Cerebellar nuclear complex (tissue), 1 donor: ENCODE measurements at places on chromosomes 11 and 22.

GRCh38 chr11:65501472-65502273 is 2.8 kb downstream of the MALAT1 start:
- no peak for DNase-seq

DNA sequence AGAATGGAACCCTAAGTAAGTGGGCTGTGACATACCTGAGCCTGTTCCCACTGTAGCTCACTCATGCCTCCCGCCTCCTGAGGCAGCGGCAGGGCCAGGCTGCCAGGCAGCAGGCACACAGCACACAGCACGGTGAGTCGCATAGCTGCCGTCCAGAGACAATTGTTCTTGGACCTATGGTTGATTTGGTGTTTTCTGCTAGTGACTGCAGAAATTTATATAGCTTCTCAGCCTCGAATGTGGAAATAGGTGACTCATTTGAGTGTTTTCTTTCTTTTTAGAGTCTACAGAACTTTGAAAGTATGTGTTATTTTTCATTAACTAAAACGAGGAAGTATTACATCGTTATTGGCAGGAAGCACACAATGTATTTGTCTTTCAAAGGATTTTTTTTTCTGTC is at the start of gene MMP7:
Gene MMP7, minus strand, starts transcription at position 190 of the 400 bp plus-strand sequence. Its CDS starts 47 bp downstream, at position 143.
- DNase-seq: no peak

DNA sequence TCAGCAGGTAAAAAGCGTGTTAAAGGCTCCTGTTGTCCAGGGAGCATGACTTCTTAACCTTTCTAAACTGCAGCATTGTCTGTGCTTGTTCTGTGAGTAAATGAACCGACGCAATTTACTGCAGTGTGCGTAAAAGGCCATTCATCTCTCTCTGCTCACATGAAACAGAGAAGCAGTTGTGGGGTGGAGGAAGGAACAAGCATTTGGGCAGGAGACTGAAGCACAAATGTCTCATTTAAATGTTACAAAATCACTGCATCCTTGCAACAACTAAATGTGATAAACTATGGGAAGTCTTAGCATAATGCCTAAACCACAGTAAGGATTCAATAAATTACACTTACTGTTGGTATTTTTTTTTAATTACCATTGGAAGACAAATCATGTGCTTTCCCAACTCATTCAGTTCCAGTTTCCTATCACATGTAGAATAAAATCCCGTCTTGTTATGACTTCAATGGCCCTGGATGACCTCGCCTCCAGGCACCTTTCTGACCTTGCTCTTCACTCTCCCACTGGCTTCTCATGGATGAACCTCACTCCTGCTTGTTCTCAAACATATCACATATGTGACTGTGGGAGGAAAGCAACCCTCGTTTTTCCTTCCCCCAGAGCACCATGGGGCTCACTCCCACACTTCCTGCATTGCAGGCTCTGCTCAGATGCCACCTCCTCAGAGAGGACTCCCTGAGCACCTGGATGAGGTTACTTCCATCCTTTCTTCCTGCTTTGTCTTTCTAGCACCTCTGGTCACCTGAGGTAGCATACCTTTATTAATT is 21.6 kb upstream of the RFPL2 start:
- DNase-seq: no peak

- no peak for DNase-seq
These were observed 304.0 kb upstream of the ANO3 start for GRCh38 chr11:26027887-26028286.

DNA sequence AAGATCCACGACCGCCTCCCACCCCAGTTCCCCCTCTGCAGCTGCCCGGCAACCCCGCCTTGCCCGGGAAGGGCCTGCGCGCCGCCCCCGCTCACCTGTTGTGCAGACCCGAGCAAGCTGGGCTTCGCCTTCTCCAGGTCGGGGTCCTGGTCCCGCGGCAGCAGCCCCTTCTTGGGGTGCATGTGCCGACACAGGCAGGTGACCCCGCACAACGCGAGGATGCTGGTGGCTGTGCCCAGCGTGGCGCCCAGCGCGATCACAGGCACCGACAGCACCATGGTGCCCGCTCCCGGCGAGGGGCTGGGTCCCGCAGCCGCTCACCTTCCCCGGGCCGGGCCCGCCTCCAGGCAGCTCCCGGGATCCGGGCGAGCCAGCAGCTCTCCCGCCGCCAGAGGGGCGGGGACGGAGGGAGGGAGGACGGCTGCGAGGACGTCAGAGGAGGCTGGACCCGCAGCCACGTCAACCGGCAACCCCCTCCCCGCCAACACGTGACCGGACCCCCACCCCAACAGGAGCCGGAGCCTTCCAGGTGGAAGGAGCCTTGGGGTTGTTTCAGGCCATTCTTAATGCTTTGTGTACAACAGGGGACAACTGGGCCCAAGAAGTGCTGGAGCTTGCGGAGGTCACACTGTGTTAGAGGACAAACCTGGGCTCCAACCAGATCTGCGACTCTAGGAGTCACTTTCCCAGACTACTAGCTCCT is at the start of gene SYT13:
Gene SYT13, minus strand, starts transcription at position 412 of the 703 bp plus-strand sequence. Its CDS starts 134 bp downstream, at position 278.
- peak; percentile 53 for DNase-seq

GRCh38 chr11:35791088-35791958 is 128.7 kb downstream of the TRIM44 start:
- no peak for DNase-seq

DNA sequence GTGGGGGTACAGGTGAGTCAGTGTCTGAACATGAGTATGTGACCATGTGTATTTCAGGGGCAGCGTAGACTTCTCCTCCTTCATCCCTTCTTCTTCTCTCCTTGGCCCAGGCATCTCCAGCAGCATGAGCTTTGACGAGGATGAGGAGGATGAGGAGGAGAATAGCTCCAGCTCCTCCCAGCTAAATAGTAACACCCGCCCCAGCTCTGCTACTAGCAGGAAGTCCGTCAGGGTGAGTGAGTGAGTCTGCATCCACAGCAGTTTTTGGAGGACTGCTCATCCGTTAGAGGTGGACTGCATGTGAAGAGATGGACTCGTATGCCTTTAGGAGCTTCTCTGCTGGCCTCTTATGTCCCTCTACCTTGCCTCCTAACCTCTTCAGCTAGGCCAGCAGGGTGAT is 15.6 kb downstream of the TUB start:
- no peak for DNase-seq

DNA sequence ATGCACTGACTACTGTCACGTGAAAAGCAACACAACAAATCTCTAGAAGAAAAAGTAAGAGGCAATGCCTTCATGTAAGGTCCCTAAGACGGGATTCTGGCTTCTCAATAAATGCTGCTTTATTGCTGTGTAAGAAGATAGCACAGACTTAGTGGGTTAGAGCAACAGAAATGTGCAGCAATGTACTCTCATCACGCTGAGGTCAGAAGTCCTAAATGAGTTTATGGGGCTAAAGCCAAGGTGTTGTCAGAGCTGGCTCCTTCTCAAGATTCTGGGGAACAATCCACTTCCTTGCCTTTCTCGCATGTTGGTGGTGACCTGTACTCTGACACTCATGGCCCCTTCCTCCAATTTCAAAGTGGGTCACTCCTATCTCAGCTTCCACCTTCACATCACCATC is 93.4 kb downstream of the SHANK2 start:
- no peak for DNase-seq

DNA sequence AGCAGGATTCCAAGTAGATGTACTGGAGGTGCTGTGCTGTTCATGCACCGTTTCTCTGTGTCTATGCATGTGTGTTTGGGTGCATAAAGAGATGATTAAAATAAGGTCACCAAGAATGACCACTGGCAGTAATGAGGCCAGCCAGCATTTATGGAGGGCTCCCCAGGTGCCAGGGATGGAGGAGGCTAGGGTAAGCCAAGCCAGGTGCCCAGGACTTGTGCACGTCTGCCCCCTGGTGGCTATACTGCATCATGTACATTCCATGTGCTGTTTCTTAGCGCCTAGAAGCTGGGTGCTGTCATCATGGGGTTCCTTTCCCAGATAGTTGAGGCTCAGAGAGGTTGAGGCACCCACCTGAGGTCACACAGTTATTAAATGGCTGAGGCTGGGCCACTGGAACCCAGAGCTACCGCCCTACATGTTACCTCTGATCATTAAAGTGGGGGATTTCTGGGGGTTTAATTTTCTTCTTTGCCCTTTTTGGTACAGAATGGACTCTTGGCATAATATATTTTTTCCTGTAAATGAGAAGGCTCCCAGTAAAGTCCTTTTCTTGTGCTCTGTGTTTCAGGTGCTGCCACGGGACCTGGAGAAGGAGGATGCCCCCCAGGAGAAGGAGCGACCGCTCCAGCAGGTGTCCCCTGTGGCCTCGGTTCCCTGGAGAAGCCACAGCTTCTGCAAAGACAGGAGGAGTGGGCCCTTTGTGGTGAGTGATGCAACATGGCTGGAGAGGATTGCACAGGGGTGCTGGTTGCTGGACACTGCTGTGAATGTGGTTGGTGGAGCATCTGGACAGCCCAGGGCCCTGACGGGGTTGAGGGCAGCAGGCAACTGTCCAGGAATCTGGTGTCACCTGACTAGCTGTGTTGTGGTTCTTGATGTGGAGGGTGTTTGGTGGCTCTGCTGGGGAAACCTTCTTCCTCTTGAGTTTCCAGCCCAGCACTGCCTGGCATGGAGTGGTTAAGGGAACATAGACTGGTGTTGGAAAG is 96.4 kb downstream of the KIAA1671 start:
- peak; percentile 21 for DNase-seq

DNA sequence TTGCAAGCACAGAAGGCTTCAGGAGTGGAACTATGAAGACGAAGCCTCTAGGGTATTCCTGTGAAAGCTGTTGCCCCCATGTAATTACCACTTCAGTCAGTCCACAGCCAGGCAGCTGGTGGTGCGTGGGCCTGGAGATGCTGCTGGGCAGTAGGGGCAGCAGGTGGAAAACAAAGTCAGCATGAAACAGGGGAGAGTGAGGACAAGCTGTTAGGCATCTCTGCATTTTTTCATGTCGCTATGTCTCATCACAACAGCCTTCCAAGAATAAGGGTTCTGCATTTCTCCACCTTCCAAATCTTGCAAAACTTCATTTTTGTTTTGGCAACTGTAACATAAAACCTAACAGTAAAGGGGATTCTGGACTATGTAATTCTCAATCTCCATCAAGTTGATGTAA is 757.5 kb downstream of the NELL1 start:
- no peak for DNase-seq

DNA sequence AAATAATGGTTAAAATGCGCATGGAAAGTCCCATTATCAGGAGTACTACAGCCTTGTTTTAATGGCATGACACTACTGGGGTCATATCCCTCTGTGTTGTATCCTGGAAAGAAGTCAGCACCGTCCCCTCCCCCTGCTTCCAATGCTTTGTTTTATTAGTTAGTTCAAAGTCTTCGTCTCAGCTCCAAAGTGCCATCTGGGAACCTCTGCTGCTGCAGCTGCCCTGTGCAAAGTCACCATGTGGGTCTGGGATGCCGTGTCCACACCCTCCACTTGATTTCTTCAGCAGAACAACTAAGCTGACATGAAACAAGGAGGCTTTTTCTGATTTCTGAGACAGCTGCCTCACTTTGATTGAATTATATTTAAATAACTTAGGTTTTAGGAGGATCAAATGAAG is 29.5 kb upstream of the NCAM1 start:
- no peak for DNase-seq

DNA sequence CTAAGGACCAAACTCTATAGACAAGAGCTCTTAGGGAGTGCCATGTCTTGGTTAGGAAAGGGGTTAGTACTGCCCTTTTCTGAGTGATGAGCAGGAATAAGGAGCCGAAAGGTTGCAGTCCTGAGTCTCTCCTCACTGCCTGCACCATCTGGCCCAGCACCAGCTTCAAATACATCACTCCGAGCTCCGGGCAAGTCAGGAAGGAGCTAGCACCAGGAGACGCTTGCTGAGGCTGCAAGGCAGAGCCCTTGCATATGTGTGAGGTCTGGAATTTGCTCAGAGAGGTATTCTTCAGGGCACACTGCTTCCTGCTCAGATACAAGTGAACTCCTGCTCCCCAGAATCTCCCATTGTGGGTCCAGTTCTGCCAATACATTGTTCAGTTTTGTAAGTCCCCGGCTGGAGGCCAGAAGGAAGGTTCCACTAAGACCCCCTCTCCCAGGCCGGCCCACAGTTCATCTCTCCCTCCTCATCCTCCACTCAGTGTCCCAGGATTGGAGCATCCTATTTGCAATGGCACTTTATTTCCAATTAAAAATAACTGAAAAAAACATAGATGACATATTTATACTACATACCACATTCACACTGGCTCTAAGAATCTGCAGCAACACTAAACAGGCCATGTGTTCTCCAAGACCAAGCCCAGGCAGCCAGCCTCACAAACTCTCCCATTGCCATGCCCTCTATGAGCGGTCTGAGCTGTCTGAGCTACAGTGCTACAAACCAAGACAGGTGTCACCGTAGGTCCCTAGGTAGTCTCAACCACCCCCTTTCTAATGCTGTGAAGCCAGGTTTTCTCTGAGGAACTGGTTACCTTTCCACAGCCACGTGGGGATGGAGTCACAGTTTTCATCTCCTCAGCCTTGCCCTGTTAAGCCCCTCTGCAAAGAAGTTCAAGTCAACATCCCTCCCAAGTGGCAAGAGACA is 55.1 kb upstream of the SPATA19 start:
- no peak for DNase-seq

DNA sequence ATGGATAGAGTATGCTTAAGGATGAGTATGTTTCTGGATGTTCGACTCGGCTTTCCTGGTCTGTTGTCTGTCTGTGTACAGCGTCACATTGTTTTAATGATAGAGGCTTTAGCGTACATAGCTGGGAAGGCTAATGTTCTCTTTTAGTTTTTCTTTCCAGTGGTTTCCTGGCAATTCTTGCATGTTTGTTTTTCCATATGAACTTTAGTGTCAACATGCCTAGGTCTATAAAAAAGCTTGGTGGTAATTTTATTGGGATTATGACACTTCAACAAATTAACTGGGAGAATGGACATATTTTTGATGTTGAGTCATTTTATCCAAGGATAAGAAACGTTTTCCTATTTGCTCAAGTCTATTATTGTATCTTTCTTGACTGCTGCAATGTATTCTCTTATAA is 17.6 kb downstream of the F2 start:
- no peak for DNase-seq

DNA sequence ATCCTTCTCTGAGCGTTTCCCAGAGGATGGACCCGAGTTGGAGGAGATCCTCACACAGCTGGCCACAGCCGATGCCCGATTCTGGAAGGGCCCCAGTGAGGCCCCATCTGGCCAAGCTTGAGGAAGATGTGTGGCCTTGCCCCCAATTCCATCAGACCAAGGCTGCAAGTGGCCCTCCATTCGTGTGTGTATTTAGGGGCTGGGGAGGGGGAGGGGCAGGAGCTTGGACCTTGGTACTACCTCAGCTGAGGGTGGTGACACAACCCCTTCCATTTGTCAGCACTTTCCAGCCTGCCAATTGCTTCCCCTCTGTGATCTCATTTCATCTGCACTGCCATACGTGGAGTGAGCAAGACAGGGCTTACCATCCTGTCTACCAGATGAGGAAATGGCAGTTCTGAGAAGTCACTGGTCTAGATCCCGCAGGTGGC is 1.3 kb upstream of the BBS1 start:
- no peak for DNase-seq
